Glomerular endothelial cell (primary cell): ENCODE measurements at places on chromosomes 12 and 14. TPM values are rescaled to one million over a fixed set of nuclear protein-coding genes. Genes with fewer than 3 reads are reported as not detected.

DNA sequence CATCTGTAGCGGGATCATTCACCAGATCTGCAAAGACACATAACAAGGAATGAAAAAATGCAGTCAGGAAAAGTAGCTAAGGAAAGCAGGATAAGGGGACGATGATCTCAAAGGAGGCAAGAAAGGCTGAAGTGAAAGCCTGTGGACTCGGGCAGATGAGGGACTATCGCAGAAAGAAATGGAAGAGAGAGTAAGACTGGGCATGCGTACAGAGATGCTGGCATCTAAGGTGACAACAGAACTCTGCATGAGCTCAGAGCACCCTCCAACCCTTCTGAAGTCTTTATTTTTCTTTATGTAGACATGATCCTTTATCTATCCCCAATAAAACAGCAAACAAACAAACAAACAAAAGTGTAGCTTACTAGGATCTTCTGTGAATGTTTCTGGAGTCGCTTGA is 7.2 kb downstream of the MFAP5 start:
- no peak for DNase-seq

DNA sequence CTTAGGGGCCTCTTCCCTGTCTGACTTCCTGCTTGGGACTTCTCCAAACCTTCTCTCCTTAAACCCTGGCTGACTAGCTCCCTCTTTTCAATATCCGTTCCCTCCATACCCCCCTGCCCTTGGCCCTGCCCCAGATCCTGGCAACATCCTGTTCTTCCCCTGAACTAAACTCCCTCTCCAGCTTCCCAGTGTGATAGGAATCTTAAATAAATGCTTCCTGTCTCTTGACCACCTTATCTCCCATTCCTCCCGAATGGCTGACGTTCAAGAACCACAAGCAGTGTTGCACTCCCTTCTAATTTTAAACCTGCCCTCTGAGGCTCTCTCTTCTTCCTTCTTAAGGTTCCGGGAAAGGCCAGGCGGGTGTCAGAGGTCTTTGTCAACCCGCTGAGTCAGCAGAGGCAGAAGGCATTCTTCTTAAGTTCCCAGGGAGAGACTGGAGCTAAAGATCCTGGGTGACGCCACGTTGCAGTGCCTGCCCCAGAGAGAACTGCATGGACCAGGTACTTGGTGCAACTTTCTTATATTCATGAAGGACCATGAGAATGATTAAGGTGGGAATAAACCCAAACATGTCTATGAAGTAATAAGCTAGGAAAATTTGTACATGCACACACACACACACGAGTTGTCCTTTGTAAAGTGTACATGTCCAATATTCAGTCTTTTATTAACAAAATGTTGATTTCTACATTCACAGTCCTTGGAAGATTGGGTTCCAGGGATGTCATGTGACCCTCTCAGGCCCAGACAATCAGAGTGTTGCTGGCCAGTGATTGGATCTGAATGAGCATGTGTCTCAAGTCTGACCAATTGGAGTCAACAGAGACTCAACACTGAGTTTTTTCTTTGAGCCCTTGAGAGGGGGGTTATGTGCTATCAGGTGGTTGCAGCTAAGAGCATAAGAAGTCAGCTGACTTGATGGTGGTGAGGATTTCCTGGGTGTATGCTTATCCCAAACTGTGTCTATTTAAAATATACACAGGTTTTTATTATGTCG is 420.2 kb upstream of the TBX3 start:
- no peak for DNase-seq

GRCh38 chr12:88401155-88401554 is 179.1 kb downstream of the KITLG start:
- no peak for DNase-seq

DNA sequence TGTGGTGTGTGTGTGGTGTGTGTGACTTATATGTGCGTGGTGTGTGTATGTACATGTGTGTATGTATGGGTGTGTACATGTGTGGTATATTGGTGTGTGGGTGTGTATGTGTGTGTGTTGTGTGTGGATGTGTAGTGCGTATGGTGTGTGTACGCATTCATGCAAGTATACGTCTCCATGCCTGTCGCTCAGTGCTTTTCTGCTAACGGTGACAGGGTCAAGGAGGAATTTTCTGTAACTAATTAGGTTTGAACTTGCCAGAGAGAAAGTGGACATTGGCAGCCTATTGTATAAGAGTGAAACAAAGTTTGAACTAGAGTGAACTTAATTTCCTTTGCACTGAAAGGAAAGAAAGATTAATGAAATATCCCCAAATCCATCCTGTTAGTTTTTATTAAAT is 120.9 kb upstream of the GSC start:
- DNase-seq: no peak

- DNase-seq: no peak
Measured at GRCh38 chr12:108972358-108972757, 48.5 kb downstream of the SVOP start.

NOXRED1 gene
- 0.12 TPM in 1 of 2 replicates, not detected in the other for total RNA-seq

GLT8D2 gene
- 2.3 and 3.8 TPM in 2 replicates for total RNA-seq

LTBP2 gene
- total RNA-seq: 251 and 261 TPM in 2 replicates

PARPBP gene
- 3.8 and 7.2 TPM in 2 replicates for total RNA-seq

PPP2R5E gene
- 30.8 and 35.3 TPM in 2 replicates for total RNA-seq

GDF3 gene
- 0.53 and 0.78 TPM in 2 replicates for total RNA-seq

DNA sequence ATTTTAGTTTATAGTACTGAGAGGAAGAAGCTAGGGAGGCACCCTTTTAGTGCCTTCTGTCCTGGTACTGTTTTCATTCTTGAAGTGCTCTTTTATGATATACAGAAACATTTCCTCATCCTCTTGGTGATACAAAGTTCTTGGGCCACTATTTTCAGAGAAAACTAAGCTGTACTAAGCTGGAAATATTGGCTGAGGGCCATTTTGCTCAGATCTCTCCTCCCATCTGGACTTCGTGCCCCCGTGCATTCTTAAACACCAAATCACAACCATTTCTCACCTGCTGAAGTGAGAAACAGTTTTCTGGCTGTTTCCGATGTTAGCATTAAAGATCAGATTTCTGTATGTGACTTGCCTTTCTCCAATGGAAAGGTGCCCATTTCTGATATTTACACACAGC is 158.9 kb downstream of the FBXL14 start:
- DNase-seq: no peak

SLC17A8 gene
- total RNA-seq: not detected in 2 replicates

DNA sequence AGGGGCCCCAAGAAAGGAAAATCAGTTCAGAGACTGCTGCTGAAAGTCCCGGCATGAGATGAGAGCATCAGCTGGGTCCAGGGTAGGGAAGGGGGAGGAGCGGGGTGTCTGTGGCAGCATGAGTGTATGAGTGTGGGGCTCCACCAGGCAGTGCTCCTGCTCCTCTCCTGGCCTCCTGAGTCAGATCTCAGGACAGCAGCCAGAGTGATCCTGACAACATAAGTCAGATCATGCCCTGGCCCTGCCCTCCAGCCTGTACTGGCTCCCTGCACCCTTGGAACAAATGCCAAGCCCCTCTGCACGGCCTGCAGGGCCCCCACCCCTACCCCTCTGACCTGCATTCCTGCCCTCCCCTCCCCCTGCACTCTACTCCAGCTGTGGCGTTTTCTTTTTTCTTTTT is 24.2 kb upstream of the LRP1-AS start:
- no peak for DNase-seq

- DNase-seq: no peak
Measured at GRCh38 chr12:130608132-130608531, 108.0 kb downstream of the RIMBP2 start.

DNA sequence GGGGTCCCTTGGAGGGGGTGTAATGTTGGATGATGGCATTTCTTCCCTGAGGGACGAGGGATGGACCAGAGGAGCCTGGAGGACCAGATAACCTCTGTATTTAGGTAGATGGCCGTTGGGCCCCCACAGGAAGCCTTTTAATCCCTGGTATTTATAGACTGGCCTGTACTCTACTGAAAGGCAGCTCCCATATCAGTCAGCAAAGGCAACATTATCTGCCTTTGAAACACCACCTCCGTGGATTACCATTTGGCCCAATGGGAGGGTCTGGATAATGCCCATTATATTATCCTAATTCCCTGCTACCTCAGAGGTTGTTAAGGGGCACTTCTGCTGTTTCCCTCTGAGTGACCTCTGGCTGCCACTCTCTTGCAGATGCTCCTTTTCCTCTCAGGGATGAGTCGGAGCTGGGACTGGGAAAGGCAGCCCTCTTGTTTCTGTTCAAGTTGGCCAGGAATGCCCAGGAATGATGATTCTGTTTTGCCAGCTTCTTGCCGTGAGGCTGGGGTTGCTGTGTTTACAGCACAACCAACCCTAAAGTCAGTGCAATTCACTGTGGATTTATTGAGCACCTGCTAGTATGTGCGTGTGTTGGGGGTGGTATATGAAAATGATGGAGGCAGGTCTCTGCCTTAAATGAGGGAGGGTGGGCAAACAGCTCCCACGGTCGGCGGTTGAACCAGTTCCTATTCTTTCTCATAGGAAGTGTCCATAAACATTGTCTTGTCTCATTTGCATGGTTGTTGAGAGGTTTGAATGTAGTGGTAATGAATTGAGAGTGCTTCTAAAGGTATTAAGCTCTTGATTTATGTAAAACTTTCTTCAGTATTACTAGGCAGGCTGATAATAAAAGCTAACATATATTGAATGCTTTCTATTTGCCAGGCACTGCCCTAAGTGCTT is 18.1 kb downstream of the SUSD6 start:
- no peak for DNase-seq

DNA sequence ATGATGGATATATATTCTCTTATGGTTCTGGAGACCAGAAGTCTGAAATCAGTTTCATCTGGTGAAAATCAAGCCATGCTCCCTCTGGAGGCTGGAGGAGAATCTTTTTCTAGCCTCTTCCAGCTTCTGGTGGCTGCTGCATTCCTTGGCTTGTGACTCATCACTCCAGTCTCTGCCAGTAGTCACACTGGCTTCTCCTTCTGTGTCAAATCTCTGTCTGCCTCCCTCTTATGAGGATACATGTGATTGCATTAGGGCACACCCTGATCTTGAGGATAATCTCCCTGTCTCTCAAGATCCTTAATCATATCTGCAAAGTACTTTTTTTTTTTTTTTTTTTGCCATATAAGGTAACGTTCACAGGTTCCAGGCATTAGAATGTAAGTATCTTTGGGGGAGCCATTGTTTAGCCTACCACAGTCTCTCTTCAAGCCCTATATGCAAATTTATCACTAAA is 17.7 kb downstream of the DNAL1 start:
- DNase-seq: peak; percentile 50

FBRSL1 gene
- 13.9 and 24.0 TPM in 2 replicates for total RNA-seq

GPD1 gene
- total RNA-seq: 2.6 TPM in 1 of 2 replicates, not detected in the other

GRCh38 chr14:71478542-71478941 is 453.7 kb upstream of the RGS6 start:
- no peak for DNase-seq

DNA sequence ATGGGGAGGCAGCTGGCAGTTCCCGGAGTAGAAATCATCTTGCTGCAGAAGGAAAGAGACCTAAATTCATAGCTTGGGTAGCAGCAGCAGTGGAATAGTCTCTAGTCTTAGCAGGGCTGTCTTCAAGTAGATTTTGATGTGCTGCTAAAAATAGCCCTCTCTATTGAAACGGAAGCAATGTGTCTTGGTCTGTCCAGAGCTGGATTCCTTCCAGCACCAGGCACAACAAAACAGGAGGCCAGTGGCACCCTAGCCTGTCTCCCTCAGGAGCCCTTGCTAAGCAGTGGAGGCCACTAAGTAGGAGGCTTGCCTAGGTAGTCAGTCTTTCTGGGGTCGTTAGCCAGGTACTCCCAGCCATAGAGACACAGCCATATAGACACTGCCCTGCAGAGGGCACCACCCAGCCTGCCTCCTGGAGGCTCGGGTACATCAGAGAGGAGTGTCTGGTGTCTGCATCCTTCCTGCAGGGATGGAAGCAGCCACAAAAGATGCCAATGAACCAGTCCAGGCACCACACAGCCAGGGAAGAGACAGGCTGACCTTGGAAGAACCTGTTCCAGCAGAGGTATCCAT is 97.5 kb downstream of the CRACR2A start:
- DNase-seq: no peak

DNA sequence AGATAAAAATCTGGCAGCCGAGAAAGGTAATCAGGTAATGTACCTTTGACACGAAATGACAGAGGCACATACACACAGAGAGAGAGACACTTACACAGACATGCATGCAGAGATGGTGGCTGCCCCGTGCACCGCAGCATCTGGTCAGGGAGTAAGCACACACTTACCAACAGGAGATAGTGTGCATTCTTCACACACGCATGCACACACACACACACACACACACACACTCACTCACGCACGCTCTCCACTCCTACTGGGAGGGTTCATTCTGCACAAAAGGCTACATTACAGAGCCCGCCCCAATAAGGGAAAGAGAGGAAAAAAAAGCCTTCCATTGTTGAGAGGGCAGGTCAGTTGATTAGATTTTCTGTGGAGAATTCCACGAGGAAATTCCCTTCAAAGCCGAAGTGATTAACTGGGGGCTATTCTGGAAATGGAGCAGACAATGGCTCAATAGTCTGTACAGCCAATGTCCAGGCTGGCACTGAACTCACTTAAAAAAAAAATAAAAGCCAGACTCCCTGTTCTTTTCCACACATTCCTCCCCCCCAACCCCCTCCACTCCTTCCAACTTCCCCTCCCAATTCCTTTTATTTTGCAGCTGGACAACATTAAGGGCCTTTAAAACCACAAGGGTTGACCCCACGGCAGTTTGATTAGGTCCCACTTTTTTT is 1.4 kb upstream of the SOX5 start:
- no peak for DNase-seq

RNASE1 gene
- 215 and 387 TPM in 2 replicates for total RNA-seq

DNA sequence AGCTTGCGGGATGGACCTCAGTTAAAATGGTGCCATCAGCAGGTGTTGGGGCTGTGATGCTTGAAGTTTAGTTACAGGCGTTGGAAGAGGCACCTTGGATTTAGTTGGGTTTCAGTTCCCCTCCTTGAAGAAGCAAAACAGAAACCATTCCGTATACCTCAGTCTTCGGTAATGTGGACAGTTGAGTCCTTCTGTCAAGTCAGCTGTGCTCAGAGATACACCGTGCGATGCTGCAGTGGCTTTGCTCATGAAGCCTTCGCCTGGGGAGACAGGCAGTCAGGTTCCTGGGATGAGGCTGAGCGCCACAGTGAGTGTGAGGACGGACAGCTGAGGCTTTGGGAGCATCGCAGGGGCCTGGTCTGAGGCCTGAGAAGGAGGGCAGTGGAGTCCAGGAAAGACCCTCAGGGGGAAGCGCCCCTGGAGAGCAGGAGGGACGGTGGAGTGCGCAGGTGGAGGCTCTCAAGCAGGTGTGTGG is 7.4 kb downstream of the RAN start:
- no peak for DNase-seq

RARG gene
- 9.8 and 16.7 TPM in 2 replicates for total RNA-seq

FAM216A gene
- total RNA-seq: 7.1 and 10.7 TPM in 2 replicates

SNAPC1 gene
- 9.7 and 12.1 TPM in 2 replicates for total RNA-seq

GRCh38 chr14:87102811-87103378 is 890.1 kb downstream of the GALC start:
- DNase-seq: no peak

- DNase-seq: no peak
Measured at GRCh38 chr14:103629503-103630121, 601 bp downstream of the KLC1 start.

C1QL4 gene
- not detected in 2 replicates for total RNA-seq

STON2 gene
- total RNA-seq: 3.4 and 6.4 TPM in 2 replicates

GRCh38 chr14:74141703-74142102 is 56.9 kb downstream of the LIN52 start:
- no peak for DNase-seq
